Left kidney (tissue), 8 donors: ENCODE measurements at places on chromosomes 6 and 20. TPM values are rescaled to one million over a fixed set of nuclear protein-coding genes. Genes with fewer than 3 reads are reported as not detected.

DNA sequence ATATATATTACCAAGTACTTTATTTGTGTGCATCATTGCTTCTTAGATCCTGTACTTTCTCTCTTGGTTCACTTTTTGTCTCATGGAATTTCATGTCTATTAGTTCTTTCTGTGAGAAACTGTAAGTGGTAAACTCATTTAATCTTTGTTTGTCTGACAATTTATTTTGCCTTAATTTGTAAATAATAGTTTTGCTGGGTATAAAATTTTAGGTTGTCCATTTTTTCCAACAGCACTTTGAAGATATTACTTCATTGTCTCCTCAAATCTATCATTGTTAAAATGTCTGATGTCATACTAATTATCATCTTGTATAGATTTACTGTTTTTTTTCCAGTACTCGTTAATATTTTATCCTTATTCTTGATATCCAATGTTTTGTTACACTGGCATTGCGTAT is 205.2 kb upstream of the CDYL start:
- DNase-seq, result no peak

The TP53TG5 gene
- 2.0 TPM for polyA plus RNA-seq

The ENPP4 gene
- 17.8 TPM for polyA plus RNA-seq

GRCh38 chr6:36129941-36130666 is at the start of gene MAPK13:
MAPK13 (plus strand) TSS chr6:36130513; CDS start chr6:36130583, 70 bp downstream.
- no peak for DNase-seq

DNA sequence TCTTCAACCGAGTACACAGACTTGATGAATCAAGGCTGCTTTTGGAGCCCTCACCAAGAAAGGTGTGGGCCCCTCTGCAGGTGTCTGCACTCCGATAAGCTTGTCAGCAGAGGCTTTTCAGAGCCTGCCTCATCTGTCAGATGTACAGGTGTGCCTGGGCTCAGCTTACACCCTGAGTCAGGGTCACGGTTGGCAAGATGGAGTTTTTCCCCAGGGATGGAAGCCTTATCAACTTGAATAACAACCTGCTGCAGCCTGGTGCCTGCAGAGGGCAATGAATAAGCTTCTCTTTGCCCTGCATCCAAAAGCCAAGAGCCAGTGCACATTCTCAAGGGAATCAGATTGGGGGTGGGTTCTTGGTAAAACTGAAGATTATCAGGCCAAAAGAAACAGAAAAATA is 427.1 kb downstream of the CD83 start:
- DNase-seq, result no peak

DNA sequence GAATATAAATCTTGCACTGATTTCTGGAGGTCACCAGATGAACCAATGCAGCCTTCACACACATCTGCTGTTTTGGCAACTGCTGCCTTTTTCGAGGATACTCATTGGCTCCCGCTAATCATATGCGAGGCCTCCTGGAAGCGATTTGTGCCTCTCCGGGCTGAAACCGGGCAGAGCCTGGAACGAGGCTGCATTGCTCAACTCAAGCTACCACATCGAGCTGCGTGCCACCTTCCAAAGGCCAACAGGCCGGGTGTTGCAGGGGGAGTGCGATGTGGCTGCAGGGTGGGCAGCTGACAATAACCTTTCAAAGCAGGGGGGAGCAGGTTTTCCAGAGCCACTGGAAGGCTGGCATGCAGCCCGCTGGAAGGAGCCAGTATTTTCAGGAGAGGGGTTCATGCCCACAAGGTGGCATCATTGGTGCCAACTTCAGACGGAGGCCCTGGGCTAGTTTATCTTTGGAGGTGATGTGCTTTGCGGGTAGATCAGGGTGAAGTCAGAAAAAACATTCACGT is 122.6 kb upstream of the IFNGR1 start:
- DNase-seq, result no peak

DNA sequence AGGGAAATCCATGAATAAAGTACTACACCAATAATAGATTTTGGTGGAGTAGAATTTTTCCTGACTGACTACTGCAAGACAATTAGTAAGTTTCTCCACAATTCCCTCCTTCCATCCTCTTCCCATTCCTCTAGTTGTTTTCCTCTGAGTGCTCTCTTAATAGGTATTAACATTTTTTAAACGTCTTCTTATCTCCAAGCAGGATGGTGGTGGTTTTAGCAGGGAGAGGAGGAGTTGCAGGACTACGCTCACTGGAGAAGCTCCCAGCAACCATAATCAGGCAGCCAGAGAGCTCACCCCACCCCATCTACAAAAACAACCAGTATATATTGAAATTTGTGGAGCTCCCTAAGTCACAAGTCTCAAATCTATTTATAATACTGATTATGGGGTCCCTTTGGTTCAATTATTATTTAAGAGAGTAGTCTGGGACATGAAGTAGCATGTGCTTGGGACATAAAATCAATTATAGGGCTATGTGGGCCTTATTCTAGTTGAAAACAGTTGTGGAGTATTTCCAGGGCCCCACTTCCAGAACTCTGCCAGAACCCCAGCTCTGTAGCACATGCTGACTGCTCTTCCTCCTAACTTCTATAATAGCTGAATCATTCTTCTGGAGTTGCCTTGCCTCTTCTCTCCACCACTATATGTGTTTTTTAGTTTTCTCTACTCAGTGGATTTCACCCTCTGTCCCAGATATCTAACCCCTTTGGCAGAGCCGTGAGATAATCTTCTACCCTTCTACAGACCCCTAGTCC is 49.8 kb downstream of the MYB start:
- DNase-seq, result no peak

DNA sequence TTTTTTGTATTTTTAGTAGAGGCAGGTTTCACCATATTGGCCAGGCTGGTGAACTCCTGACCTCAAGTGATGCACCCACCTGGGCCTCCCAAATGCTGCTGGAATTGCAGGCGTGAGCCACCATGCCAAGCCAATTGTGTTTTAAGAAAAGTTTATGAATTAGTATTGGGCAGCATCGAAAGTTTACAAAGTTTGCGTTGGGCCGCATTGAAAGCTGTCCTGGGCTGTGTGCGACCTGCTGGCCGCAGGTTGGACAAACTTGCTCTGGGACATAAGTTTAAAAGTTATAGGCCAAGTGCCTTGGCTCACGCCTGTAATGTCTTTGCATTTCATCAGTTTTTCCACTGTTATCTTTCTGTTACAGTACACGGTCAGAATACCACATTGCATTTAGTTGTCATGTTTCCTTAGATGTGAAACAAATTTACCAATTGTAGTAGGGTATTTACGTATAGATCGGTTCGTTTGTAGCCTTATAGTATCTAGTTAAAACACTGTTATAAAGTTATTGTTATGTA is 39.5 kb downstream of the ASXL1 start:
- DNase-seq, result no peak
